ENCODE measurements at places on chromosomes 5 and 9.

DNA sequence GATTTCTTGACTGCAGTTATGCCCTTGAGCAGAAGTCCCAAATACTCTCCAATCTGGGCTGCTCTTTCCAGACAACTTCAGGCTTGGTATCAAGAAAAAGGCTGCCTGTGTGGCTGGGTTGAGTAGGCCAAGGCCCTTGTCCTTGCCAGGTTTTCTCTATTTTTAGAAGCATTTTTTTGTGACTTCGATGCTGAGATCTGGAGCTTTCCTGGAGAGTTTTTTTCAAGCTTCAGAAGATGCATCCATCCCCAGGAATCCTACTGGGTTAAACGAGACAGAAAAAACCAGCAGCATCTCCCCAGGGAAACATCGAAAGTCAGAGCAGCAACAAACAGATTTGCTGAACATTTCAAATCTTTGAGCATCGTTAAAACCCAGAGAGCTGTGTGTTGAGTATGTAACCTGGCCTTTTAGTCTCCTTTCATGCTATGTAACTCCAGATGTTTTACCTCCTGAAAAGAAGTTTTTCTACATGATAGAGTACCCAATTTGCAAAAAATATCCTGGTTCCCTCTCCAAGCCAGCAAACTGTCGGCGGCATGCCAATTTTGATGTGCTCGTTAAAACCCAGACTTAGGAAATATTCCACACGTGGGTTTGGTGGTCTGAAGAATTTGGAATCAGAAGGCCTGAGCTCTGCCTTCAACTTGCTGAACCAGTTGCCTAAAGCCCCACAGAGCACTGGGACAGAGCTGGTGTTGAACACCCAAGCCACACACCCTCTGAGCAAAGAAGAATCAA is 98.1 kb upstream of the ALDH1B1 start:
- DNase-seq, result no peak

DNA sequence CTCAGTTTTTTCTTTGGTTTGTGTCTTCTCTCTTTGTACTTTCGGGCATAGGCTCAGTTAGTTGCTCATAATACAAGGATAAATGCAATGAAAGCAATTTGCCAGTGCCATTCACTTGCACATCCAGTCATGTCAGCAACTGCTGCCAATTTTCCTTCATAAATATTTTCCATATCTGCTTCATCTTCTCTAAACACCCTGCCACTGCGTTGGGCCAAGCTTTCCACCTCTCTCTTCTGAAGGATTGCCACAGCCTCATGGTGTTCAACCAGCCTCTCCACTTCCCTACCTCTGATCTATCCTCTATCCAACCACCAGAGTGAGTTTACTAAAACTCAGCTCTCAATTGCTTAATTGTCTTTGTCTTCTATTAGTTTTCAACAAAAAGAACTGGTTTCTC is 192.5 kb upstream of the ZNF462 start:
- DNase-seq, result no peak

DNA sequence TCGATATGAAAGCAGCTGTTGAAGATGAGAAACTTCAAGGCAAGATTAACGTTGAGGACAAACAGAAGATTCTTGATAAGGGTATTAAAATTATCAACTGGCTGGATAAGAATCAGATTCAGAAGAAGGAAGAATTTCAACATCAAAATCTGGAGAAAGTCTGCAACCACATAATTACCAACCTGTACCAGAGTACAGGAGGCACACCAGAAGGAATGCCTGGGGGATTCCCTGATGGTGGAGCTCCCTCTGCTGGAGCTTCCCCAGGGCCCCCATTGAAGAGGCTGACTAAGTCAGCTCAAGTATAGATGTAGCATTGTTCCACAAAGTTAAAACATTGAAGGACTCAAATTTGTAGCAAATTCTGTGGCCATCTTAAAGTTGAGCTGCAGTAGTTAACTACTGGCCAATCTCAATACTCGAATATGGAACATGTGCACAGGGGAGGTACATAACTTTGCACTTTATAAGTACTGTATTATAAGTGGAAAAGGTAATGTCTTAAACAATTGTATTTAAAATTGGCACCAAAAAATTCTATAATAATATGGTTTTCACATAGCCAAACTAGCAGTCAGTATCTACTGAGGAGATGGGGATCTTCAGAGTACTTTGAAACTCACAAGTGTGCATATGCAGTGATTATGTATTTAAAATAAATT is 237.5 kb downstream of the CHSY3 start:
- DNase-seq, result no peak

- DNase-seq, result peak; percentile 10
Measured at GRCh38 chr9:6354072-6354686, 26.0 kb downstream of the TPD52L3 start.

GRCh38 chr9:120394058-120394669 is 185.8 kb downstream of the CDK5RAP2 start:
- DNase-seq, result peak; percentile 46

DNA sequence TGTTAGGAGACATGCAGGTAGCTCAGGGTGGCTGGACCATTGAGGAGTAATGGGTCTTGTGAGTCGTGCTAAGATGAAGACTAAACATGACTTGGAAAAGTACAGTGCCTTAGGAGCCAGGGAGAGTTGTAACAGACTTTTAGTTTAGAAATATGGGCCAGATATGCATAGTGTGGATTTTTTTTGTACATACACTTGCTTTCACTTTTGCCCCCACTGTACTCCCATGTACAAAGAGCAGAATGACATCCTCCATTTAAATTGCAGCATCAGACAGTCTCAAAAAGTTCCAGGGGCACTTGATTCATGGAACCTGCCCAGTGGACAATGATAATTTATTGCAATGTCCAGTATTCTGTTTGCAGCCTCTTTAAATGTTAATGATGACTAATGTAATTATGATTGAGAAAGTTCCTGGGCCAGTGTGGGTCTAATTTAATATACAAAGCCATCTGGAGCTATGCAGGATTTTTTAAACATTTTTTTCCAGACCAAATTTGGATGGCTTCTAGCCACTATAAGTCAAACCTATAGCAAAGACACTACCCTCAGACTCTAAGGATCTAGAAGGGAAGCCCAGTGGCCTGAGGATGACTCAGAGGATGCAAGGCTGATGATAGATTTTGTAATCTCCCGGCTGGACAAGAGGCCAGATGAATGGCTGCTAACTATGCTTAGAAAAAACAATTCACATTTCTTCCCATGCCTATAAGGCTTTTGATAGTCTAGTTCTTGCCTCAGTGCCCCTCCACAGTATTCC is 80.1 kb downstream of the TRPC7 start:
- DNase-seq, result no peak

DNA sequence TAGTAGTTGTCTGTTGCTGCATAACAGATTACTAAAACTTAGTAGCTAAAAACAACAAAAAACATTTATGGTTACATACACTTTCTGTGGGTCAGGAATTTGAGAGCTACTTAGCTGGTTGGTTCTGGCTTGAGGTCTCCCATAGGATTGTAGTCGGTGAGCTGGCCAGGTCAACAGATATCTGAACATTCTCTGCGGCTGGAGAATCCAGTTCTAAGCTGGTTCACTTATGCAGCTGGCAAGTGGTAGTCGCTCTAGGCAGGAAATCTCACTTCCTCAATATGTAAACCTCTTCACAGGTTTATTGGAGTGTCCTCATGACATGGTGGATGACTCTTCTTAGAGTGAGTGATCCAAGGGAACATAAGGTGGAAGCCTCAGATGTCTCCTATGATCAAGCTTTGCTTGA is 65.7 kb upstream of the TNFAIP8 start:
- DNase-seq, result no peak

DNA sequence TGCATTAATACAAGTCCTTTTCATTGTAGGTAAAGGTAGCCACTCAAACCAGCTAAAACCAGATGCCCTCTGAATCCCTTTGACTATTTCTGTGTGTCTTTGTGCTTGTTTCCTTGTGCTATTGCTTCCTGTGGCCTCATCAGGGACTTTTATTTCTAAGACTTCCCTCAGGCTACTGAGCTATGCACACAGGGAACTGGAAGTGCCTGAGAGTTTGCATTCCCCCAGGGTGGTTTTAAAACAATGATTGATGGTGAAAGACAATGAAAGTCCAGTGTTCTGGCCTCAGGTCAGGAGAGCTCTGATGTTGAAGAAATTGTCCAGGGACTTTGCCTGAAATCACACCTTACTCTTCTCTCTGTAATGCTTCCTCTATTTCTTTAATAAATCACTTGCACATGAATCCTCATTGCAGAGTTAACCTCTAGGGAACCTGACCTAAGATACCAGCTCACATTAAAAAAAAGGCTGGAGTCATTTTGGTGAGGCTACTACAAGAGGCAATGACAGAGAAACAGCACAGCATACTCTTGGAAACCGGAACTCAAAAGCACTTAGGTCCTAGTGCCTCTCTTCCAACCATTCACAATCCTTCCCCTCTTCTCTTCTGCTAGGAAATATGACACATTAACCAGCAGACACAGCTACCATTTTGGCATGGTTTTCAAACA is 158.1 kb upstream of the NREP start:
- no peak for DNase-seq

- DNase-seq, result no peak
Measured at GRCh38 chr5:127985811-127986325, 97.7 kb upstream of the SLC12A2 start.

DNA sequence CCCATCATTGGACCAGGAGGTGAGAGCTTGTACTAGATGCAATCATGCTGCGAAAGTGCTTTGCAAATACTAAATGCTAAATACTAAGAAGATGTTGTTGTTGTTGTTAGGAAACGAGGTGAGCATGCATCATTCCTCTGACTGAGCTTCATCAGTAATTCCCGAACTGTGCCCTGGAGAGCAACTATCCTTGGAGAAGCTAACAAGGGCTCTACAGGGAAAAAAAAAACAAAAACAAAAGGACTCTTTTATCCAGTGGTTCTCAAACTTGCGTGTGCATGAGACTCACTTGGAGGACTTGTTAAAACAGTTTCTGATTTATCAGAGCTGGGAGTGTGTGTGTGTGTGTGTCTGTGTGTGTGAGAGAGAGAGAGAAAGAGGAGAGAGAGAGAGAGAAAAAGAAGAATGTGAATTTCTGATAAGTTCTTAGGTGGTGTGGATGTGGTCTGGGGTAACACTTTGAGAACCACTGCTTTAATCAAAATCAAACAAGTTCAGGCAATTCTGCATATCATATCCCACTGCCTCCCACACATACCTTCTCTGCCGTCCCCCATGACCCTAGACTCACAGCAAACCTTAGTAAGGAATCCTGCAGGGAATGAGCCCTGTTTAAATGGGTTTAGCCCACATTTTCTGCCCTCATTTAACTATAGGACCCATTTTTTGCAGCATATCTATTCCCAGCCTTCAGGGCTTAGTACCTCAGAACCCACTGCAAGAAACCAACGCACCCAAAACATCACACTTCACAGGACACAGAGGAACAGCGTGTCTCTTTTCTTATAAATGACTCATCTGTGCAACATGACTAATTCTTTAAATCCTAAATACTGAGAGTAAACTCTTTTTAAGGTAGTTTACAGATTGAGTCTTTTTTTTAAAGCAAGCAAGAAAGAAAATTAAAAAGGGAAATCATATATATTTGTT is 48.9 kb downstream of the PDE6A start:
- DNase-seq, result no peak

GRCh38 chr5:154577416-154577815 is 99.4 kb upstream of the HAND1 start:
- DNase-seq, result no peak

DNA sequence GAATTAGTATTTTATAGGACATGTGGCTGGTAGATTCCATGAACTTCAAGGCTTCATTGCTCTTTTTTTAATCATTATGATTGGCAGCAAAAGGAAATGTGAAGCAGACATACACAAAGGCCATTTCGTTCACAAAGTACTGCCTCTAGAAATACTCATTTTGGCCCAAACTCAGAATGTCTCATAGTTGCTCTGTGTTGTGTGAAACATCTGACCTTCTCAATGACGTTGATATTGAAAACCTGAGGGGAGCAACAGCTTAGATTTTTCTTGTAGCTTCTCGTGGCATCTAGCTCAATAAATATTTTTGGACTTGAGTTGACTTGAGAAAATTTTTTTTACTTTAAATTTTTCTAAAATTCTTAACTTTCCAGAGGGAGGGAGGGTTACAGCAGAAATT is 12.4 kb downstream of the KCNV2 start:
- no peak for DNase-seq

DNA sequence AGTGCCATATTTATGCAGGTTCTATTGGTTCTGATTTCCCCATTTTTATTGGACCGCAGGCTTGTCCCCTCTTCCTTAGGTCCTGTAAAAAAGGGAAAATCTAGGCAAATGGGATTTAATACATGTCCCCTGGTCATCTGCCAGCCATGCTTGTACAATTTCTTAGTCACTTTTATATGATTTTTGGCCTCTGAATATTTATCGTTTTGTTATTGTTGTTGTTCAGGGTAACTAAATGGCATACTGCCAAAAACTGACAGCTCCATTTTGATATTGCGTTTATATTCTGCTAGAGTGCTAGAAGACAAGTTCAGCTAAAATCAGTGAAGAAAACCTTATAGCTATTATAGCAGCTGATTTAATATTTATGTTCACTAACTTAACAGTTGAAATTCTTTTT is 770.2 kb upstream of the FAM174A start:
- no peak for DNase-seq

DNA sequence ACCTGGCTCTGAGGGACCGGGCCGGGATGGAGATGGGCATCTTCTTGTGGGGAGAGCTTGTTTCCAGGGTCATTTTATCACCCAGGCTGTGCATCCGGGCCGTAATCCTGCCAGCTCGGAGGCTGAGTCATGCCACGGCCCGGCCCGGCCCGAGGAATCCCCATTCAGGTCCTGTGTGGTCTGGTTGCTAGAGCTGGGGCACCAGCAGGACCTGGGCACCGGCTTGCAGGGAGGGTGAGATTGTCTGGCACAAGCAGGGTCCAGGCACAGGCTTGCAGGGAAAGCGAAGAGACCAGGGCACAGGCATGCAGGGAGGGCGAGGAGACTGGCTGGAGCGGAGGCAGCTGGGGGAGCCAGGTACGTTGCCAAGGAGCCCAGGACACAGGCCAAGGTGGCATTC is 106.8 kb downstream of the RXRA start:
- DNase-seq, result no peak

DNA sequence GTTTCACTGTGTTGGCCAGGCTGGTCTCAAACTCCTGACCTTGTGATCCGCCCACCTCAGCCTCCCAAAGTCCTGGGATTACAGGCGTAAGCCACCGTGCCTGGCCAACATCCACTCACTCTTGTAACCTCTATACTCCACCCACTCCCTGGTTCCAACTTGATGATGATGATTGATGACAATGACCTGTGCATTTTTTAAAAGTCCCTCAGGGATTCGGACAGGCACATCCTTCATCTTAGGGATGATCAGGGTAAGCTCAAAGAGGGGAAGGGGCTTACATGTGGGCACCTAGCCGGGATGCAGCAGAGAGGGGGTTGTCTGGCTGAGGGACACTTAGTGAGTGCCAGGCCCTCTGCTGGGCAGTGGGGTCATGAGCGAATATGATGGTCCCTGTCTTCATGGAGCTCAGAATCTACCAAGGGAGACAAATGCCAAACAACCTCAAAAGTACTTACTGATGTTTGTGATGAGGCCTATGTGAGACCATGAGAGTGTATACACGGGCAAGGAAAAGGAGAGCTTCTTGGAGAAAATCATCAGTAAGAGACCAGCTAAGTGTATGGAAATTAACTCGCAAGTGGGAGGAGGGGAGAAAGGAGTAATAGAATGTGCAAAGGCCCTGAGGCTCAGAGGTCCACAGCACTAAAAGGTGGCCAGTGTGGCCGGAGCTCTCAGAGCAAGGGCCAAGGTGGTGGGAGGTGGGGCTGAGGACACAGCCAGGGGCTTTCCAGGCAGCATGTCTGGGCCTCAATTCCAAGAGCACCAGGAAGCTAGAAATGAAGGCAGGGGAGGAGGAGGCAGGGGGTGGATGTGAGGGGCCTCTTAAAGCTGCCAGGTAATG is 27.4 kb downstream of the LHX2 start:
- DNase-seq, result no peak
